ENCODE measurements at places on chromosomes 16 and 17.
A peak's percentile ranks its signal among the peaks of the same experiment; 100 is the strongest.

GRCh38 chr16:29030086-29030840 is 45.4 kb downstream of the LAT start:
- no peak for DNase-seq

DNA sequence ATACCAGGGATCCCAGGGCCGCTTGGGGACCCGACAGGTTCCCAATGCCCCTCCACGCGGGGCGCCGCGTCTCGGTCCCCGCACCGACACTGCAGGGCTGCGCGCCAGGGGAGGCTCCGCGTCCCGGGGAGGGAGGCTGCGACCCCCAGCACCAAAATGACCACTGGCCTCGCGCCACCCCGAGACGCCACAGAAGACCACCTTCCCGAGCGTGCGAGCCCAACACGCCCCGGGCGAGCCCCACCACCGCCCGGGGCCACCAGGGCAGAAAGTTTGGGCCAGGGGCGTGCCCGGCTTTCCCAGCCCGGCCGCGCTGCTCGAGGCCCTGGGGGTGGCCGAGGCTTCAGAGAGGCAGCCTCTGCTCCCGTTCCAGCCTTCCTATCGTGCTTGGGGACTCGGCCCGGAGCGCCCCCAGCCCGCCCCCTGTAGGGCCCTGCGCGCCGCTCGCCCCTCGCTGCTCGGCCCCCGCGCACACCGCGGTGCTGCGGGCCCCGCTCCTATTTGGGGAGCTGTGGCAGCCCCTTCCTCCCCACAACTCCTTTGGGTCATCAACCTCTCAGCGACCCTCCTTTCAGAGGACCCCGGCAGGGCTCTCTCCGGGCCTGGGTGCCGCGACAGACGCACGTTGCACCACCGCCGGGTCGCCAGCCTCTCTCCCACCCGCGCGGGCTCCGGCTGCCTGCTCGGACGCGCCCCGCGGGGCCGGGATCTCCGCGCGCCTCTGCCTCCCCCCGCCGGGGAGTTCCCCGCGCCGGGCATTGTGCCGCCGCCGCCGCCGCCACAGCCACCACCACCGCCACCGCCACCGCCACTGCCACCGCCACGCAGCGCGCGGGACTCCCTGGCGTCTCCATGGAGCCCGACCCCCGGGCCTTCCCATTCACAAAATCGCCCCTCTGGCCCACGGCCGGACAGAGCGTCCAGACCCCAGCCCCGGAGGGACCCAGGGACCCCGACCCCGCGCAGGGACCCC is 892 bp downstream of the RBFOX3 start:
- no peak for DNase-seq

DNA sequence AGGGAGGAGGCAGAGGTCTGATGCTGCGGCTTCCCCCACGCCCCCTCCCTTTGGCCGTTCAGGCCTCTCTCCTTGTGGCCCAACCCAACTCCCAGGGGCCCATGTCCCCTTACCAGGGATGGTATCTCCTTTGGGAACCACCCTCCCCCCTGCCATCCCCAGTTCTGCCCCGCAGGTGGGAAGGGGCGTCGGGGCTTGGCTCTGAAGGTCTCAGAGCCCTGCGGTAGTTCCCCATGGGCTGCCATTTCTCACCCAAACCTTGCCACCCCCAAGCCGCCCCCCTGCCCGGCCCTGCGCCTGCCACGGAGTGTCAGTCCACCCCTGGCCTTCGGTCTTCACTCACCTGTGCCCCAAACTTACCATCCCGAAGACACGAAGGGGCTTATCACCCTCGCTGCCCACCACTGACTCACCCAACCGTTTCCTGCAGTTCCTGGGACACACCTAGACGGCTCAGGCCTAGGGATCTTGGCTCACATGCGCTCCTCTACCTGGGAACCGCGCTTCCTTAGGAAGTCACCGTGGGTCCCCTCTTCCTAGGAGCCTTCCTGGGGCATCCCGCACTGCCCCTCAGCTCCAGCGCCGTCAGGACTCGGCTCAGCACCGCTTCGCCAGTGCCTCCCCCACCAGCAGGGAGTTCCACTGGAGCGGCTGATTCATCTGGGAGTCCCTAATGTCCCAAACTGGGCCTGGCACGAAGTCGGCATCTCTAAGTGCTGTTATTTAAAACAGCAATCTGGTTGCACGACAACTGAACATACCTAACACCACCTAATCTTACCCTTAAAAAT is 1.1 kb upstream of the DOC2A start:
- DNase-seq = no peak

- DNase-seq = no peak
These were observed 68.6 kb downstream of the ZZEF1 start for GRCh38 chr17:4073983-4074830.

GRCh38 chr17:63162406-63163157 is 196.5 kb downstream of the TANC2 start:
- no peak for DNase-seq

- DNase-seq = no peak
These were observed 37.0 kb downstream of the MARF1 start for GRCh38 chr16:15605839-15606517.

- no peak for DNase-seq
These were observed 47.9 kb upstream of the SREBF1 start for GRCh38 chr17:17884391-17885357.

GRCh38 chr16:75309899-75310430 is 58.5 kb upstream of the BCAR1 start:
- no peak for DNase-seq

GRCh38 chr16:50736448-50736847 is 5.4 kb upstream of the CYLD start:
- no peak for DNase-seq

GRCh38 chr17:44840936-44841335 is 6.7 kb upstream of the HIGD1B start:
- DNase-seq = no peak

- DNase-seq = peak; percentile 24
These were observed 344 bp downstream of the PSME3IP1 start for GRCh38 chr16:57185446-57185944.

- DNase-seq = peak; percentile 84
These were observed 14.4 kb upstream of the FAAP100 start for GRCh38 chr17:81566461-81567126.

DNA sequence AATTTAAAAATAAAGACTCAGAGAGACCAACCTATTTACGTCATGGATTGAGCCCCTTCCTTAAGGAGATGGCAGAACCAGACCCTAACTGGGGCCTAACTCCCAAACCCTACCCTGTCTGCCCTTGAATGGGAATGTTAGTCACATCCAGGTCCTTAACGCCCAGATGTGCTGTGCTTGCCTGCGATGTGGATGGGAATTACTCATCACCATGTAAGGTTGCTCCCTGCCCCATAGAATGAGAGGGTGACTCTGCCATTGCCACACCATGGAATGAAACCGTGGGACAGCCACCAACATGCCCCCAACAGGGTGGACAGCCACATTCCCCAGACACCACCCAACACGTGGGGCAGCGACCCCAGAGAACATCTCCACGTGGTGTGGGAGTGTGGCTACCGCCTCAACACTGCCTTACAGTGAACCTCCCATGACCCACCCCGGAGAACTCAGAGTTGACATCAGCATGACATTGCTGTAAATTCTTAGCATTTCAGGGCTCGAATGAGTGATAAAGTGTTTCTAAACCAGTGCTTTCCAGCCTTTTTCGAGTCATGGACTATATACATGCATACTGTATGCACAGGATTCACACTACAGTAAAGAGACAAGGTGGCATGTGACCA is 31.8 kb downstream of the SCNN1B start:
- DNase-seq = no peak

- DNase-seq = no peak
These were observed 188.7 kb upstream of the TNRC6C start for GRCh38 chr17:77769762-77770161.

GRCh38 chr17:37823996-37824395 is 79.1 kb upstream of the HNF1B start:
- no peak for DNase-seq

DNA sequence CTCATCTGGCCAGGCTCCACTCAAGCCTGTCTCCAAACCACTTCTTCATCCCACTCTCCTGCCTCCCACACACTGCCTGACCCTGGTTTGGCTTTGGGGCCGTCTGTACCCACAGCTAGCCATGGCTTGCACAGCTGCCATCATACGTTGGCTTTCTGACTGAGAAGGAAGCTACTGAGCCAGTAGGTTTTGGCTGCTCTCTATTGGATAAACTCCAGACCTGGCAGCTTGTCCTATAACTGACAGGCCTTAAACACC is 3.9 kb downstream of the MIF4GD start:
- DNase-seq = no peak

- DNase-seq = no peak
These were observed 7.6 kb upstream of the HNF1B start for GRCh38 chr17:37752482-37752881.

GRCh38 chr16:17775061-17775460 is 304.3 kb upstream of the XYLT1 start:
- DNase-seq = no peak

GRCh38 chr17:34799751-34800150 is 161.5 kb downstream of the CCT6B start:
- DNase-seq = no peak

DNA sequence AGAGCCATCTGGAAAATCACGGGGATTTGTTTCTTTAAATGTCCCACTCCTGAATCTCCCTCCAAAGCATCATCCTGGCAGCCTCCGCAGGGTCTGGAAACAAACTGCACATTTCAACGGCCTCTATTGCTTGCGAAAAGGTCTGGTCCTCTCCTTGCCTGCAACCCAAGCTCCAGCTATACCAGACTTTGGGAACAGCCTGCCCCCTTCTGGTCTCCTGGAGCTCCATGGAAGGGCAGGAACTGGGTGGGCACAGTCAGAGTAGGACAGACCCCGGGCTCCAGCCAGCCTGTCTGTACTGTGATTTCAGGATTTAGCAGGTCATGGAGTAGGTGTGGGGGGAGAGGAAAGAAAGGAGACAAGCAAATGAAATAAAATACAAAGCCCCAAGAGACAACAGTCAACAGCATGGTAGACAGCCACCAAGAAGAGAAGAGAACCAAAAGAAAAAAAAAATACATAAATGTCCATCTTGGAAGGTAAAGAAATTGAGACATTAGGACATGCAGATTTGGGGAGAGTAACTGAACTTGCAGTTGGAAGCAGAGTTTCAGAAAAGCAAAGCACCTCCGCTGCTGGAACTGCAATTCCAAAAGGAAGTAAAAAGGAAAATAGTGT is 2.7 kb downstream of the XYLT1 start:
- peak; percentile 72 for DNase-seq

- no peak for DNase-seq
These were observed 11.8 kb downstream of the HASPIN start for GRCh38 chr17:3735515-3735914.

GRCh38 chr16:72018470-72018869 is 9.9 kb downstream of the DHODH start:
- DNase-seq = no peak

DNA sequence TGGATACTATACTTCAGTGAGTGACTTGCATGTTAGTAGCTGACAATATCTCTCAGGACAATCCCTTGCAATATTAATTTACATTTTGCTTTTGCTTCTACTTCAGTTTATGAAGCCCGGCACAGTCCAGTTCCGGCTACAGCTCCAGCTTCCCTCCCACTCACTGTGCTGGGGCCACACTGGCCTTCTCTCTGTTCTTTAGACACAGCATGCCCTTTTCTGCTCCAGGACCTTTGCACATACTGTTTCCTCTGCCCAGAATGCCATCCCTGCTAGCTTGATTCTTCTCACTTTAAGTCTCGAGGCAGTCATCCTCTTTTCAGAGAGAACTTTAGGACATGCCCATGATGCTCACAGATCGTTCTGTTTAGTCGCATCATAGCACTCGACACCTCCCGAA is 25.5 kb upstream of the LRRC75A start:
- no peak for DNase-seq

GRCh38 chr17:4176808-4177472 is 33.9 kb downstream of the CYB5D2 start:
- DNase-seq = no peak

DNA sequence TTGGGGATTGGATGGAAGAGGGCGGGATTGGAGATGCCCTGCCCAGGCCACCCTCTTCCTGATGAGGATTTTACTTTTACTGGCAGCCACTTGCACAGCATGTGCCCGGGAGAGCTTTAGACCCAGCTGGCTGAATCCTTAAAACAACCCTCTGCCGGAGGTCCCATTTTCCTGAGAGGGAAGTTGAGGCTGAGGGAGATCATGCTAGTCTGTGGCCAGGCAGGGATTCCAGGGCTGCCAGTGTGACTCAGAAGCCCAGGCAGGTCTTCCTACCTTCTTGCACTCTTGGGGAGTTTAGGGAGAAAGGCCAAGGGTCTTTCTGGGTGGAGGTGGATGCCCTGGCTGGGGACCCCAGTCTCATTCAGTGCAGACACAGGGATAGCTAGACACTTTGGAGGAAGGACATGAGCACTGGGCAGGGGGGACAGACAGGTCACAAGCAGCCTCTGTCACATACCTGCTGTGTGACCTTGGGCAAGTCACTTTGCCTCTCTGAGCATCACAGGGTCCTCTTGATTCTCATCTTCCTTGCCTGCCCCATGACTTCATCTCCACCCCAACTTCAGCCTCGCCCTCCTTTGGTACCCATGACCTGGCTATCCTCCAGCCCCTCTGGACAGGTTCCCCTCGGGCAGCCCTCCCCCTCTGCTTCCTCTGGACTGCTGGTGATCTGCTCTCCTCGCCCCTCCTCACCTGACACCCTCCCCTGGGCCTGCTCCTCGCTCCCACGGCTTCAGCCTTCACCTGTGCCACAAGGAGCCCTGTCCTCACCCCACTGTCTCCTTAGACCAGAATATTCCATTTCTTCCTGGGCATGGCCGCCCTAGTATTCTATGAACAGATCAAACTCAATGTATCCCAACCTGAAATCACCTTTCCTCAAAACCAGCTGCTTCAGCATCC is 11.3 kb upstream of the DCAF7 start:
- no peak for DNase-seq

- no peak for DNase-seq
These were observed 8.2 kb downstream of the CREBBP start for GRCh38 chr16:3872216-3872895.

DNA sequence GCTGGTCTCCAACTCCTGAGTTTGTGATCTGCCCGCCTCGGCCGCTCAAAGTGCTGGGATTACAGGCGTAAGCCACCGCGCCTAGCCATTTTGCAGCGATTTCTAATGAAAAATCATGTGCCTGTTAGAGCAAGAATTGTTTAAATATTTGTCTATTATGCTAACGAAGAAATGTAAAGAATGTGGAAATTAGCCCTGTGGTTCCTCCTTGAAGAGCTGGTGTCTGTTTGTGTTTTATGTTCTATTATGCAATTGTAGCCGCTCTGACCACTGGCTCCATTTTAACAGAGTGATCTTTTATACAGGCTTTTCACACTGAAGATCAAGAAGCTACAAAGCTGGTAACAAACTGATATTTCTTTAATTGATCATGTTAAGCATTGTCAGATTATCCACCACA is 217.3 kb downstream of the USP22 start:
- DNase-seq = no peak

- DNase-seq = peak; percentile 88
These were observed 215.7 kb upstream of the CIBAR2 start for GRCh38 chr16:85327731-85328675.

Data from NCI-H1092 (cell line).